ENCODE measurements at places on chromosomes 2 and 18. TPM values are rescaled to one million over a fixed set of nuclear protein-coding genes. Genes with fewer than 3 reads are reported as not detected.

- DNase-seq: no peak
Measured at GRCh38 chr2:239651859-239652258, 251.0 kb upstream of the HDAC4 start.

DNA sequence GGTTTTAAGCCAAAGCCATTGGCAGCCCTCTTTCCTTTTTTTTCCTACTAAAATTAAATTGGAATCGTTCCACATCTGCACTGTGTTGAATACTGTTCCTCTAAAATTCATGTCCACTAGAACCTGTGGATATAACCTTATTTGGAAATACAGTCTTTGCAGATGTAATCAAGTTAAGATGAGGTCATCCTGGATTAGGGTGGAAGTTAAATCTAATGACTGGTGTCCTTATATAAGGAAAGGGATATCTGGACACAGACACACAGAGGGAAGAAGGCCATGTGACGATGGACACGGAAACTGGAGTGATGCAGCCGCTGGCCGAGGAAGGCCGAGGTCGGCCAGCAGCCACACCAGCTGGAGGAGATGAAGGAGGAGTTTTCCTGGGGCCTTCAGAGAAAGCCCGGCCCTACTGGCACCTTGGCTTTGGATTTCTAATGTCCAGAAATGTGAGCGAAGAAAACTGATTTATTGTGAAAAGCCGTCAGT is 49.4 kb downstream of the LONRF2 start:
- peak; percentile 95 for DNase-seq

- no peak for DNase-seq
Measured at GRCh38 chr2:119147776-119148715, 10.5 kb downstream of the C1QL2 start.

LGALSL gene
- 18.3 TPM for polyA plus RNA-seq

UGT1A10 gene
- polyA plus RNA-seq: not detected

TSHZ1 gene
- 19.7 TPM for polyA plus RNA-seq

ALKAL2 gene
- polyA plus RNA-seq: 1.9 TPM

DNA sequence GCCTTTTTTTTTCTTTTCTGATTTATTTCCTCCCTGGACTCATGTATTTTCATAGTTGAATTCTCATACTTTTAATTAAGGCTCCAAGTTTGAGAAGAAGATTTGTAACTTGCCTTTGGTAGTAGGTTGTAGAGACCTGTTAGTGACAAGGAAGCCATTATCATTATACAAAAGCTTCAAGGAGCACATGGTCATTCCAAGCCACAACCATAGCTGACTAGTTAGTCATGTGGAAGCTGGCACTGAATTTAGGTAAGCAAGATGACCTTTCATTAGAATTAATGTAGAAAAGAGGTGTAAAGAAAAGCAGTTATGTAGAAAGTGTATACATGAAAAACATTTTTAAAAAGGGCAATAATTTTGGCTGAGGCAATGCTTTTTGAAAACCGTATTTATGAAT is 89.7 kb downstream of the LRP1B start:
- DNase-seq: no peak

GRCh38 chr2:68403199-68403644 is 38.1 kb downstream of the PLEK start:
- no peak for DNase-seq

LONRF2 gene
- polyA plus RNA-seq: 0.22 TPM

MAPK4 gene
- 4.3 TPM for polyA plus RNA-seq

- DNase-seq: peak; percentile 95
Measured at GRCh38 chr2:24827321-24828237, 34.4 kb downstream of the CENPO start.

GRCh38 chr2:204027091-204027490 is 90.5 kb downstream of the ICOS start:
- DNase-seq: no peak

DNA sequence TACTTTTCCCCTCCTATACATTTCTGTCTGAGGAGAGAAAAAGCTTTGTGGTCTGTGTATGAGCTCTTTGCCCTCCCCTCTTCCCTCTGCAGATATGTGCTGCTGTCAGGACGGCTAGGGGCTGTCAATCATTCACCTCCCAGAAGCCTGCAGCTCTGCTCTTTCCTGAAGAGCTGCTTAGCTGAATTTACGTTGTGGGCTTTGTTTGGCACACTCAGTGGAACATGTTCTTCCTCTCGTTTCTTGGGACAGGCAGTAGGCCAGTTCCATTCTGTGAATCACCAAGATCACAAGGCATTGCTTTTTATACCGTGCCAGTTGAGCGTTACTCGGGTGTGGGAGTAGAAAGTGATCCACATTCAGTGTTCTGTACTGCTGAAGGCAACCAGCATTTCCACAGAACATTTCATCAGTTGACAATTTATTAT is 136.7 kb downstream of the LAMA3 start:
- peak; percentile 89 for DNase-seq

NT5DC4 gene
- polyA plus RNA-seq: not detected

GRCh38 chr2:128626760-128627511 is 308.3 kb upstream of the HS6ST1 start:
- peak; percentile 41 for DNase-seq

DNA sequence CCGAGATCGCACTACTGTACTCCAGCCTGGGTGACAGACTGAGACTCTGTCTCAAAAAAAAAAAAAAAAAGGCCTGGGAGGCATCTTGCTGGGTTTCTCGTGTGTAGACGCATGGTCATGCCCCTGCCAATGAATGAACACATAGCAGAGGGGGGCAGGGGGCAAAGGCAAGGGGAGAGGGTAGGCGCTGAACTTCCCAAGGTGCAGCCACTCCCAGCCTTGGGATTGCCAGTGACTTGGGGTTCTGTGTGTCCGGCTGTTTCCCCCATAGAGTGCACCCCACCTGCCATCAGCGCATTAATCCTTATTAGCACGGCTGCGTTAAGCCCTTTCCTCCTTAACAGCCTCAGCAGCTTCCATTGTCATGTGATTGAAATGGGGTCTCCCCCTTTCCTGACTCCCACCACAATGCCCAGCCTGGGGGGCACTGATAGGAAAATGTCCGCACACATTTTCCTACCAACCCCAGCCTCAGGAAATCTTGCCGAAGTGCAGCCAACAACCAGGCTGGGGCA is 225.8 kb downstream of the CELF4 start:
- no peak for DNase-seq

GRCh38 chr2:209322041-209322440 is 101.8 kb upstream of the MAP2 start:
- no peak for DNase-seq

DNA sequence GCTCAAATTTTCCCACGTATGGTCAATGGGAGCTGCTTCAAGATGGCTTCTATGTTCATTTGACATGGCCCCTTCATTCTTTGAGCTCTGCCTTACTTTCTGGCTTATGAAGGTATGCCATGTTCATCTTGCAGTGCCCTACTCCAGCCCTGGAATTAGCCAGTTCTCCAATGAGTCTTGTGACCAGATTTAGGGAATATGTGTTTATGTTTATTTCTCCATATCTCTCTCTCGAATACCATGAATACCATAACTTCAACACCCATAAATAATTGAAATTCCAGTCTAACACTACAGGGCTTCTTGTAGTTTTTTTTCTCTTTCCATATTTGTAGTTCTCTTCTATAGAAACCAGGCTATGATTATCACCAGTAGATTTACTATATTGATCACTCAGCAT is 39.7 kb downstream of the EPB41L5 start:
- no peak for DNase-seq

DNA sequence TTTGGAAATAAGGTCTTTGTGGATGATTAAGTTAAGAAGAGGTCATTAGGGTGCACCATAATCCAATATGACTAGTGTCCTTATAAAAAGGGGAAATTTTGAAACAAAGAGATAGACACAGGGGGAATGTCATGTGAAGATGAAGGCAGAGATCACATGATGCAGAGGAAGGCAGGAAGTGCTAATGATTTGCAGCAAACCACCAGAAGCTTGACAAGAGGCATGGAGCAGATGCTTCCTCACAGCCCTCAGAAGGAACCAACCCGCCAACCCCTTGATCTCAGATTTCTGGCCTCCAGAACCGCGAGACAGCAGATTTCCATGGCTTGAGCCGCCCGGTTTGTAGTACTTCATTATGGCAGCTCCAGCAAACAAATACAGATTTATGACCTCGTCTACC is 17.4 kb upstream of the SMARCAL1 start:
- DNase-seq: no peak

DNA sequence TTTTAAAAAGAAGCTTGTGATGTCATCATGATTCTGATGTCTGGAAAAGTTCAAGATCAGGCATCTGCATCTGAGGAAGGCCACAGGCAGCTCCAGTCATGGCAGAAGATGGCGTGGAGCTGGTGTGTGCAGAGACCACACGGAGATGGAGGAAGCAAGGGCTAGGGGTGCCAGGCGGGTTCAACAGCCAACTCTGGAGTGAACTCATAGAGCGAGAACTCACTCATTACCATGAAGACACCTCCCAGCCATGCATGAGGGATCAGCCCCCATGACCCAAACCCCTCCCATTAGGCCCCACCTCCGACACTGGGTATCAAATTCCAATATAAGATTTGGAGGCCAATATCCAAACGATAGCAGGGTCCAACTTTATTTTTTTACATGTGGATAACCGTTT is 61.6 kb downstream of the KCNG2 start:
- no peak for DNase-seq

TUBA4B gene
- not detected for polyA plus RNA-seq

- DNase-seq: peak; percentile 62
Measured at GRCh38 chr2:217666338-217666737, 336.5 kb downstream of the TNS1 start.

GRCh38 chr18:12659904-12660605 is 2.1 kb upstream of the SPIRE1 start:
- peak; percentile 72 for DNase-seq

IL18RAP gene
- polyA plus RNA-seq: 0.39 TPM
